ENCODE measurements at places on chromosomes 11 and 22.

DNA sequence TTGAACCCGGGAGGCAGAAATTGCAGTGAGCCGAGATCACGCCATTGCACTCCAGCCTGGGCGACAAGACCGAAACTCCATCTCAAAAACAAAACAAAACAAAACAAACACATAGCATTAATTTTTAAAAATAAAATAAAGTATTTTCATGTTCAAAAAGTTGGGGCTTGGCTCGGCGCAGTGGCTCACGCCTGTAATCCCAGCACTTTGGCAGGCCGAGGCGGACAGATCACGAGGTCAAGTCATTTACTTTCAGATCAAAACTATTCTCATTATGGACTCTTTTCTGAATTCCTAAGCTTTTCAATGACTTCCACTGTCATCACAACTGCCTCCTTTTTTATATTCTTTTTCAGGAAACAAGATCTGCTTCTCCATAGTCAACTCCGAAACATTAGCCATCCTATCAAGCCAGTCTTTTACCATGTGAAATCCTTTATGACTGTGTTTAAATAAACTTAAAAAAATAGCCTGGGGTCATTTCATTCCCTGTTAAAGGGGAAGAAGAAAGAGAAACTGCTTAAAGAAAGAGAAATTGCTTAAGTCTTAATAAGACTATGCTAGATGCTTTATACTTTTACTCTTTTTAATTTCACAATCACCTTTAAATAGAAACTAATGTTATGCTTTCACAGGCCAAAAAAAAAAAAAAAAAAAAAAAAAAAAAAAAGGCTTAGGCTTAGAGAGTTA is 13.1 kb upstream of the CHRNA10 start:
- no peak for DNase-seq

DNA sequence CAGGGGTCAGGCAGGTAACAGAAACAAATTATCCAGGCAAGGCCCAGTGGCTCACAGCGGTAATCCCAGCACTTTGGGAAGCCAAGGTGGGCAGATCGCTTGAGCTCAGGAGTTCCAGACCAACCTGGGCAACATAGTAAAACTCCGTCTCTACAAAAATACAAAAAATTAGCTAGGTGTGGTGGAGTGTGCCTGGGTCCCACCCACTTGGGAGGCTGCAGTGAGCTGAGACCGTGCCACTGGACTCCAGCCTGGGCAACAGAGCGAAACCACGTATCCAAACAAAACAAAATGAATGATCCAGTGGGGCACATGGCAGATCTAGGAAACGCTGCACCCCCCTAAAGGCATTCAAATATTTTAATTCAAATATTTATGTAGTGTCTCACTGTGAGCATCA is 9.9 kb downstream of the NUMA1 start:
- DNase-seq, result no peak

GRCh38 chr11:87180742-87181141 is 143.0 kb downstream of the TMEM135 start:
- no peak for DNase-seq

GRCh38 chr11:118691926-118692830 is 12.7 kb upstream of the TREH start:
- DNase-seq, result peak; percentile 52

DNA sequence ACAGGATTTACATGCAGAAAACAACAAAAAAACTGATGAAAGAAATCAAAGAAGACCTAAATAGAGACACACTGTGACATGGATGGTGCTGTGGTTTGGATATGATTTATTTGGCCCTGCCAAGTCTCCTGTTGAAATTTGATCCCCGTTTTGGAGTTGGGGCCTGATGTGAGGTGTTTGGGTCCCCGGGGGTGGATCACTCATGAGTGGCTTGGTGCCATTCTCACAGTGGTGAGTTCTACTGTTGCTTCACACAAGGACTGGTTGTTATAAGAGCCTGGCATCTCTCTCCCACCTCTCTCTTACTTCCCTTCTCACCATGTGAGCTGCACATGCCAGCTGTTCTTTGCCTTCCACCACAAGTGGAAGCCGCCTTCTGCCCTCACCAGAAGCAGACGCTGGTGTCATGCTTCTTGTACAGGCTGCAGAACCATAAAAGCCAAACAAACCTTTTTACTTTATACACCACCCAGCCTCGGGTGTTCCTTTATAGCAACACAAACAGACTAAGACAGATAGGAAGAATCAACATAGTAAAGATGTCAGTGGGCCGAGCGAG is 7.8 kb upstream of the RTL6 start:
- DNase-seq, result no peak

- peak; percentile 97 for DNase-seq
Observed at GRCh38 chr22:50507991-50508884, at the start of gene NCAPH2. Gene NCAPH2 (plus strand): TSS chr22:50508224. CDS start chr22:50508338, 114 bp downstream.

DNA sequence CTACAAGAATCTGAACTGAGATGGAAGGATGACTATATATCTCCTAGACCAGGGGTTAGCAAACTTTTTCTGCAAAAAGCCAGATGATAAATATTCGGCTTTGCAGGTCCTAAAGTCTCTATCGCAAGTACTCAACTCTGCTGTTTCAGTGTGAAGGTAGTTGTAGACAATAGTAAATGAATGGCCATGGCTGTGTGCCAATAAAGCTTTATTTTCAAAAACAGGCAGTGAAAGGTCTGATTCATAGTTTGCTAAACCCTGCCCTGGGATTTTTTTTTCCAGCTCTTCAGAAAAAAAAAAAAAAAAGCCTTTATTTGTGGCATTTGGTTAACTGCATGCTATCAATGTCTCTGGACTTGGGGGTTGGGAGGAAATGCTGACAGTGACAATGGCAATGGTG is 37.5 kb downstream of the FAM227A start:
- DNase-seq, result no peak

DNA sequence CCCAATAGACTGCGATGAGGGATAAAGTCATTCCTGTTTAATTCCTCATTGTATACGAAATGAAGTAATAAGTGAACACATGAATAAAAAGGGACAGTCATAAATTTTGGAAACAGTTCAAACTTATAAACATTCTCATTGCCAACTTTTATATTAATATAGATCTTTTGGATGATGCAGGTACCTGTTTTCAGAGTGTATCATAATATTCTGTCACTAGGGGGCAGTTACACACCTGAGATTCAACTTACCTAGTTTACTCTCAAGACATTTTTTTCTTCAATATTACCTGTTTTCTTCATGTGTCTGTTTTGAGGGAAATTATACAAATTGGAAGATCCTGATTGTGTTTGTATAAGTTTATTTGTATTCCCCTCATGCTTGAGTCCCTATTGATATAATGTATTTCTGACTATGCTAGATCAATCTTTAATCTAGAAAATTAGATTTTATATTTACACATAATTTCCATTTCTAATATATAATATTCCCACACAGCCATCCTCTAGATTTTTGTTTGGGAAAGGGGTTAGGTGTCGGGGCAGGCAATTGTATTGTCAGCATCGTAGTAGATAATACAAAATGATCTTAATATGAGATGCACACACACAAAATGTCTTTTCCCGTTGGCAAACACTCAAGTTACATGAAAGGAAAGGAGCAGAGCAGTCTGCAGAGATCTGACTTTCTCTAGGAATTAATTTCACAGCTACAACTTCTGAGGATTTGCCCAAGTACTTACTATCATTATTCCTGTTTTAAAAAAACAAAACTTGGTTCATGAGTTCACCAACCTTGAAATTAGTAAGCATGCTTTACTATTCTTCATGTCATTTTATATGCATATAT is 18.4 kb downstream of the FDX1 start:
- DNase-seq, result no peak

GRCh38 chr11:115333121-115333520 is 171.1 kb downstream of the CADM1 start:
- DNase-seq, result no peak

- peak; percentile 67 for DNase-seq
Observed at GRCh38 chr22:20418211-20418788, 19.3 kb downstream of the SCARF2 start.

DNA sequence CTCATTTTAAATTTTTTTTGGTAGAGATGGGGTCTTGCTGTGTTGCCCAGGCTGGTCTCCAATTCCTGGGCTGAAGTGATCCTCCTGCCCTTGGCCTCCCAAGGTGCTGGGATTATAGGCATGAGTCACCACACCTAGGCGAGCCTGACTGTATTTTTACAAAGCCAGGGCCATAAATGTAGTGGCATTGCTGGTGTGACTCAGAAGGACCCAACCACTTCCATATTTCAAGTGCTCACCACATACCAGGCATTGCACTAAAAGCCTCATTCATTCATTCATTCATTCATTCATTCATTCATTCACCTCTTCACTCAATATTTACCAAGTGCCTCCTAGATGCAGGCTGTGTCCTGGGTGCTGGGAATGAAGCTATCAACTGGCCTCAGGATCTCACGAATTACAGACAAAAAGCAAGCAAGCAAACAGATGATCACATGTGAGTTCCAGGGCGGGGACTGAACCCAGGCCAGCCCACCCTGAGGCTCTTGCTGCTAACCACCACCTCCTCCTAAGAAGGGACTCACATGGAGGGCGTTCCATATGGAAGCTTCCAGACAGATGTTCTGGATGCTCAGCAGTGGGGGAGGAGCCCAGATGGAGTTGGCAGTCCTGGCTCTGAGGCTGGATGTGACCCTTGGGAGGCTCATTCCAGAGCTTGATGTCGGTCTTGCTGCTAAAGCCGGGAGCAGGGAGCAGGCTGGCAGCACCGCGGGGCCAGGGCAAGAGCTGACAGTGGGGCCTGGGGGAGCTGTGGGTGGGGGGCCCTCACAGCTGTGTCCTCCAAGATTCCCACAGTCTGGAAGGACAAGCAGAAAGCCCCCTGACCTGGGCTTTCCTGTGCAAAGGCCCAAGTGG is 158.8 kb downstream of the CTTN start:
- DNase-seq, result no peak

DNA sequence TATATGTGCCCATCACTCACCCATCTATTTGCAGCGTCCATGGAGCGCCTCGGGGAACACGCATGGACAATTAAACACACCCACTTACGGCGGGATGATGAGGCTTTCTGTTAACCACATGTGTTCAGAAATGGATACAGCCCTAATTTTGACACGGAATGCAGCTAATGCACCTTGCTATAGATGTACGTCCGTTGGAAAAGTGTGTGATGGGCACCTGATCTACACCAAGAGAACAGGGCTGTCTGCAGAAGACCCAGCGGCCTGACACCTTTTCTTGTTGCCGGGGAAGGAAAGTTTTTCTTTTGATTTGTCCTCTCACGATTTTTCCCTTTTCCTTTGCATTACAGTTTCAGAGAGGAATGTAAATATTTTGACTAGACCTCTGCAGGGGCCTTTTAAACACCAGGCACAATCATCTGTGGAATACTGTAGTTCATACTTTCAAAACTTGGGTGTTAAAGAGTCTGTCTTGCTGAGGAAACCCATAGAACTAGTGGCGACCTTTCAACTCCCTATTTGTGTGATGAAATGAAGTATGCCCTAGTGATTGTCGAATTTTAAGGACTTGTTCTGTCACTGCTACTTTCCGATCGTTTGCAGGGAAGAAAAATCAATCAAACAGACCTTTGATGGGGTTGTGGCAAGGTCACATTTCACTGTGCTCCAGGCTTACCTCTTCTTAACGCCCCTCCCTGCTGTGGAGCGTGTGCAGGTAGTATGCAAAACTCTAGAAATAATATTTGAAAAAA is 16.5 kb upstream of the PAX6 start:
- DNase-seq, result no peak

DNA sequence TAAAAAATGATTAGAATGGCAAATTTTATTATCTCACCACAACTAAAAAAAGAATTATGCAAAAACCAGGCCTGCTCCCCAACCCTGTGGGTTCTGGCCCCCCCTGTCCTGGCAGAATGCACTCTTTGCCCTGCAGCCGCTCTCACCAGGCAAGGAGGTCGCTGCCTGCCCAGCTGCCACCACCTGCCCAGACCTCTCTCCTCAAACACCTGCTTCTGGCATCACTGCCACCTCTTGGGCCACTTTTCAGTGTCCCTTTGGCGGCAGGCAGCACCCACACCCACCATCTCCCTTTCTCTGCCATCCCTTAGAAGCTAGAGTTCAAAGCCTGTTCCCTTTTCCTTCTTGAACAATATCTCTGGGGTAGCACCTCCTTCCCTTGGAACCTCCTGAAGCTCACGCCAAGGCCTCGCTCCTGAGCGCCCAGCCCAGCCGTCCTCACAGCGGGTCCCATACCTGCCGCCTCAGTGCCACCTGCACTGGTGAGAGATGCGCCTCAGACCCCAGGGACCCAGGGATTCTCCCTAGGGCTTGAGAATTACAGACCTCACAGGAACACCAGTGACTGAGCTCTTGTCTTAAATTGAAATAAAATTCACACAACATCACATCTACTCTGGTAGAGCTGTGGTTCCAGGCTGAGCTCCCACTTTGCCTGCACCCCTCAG is 44.6 kb downstream of the SGSM3 start:
- no peak for DNase-seq

DNA sequence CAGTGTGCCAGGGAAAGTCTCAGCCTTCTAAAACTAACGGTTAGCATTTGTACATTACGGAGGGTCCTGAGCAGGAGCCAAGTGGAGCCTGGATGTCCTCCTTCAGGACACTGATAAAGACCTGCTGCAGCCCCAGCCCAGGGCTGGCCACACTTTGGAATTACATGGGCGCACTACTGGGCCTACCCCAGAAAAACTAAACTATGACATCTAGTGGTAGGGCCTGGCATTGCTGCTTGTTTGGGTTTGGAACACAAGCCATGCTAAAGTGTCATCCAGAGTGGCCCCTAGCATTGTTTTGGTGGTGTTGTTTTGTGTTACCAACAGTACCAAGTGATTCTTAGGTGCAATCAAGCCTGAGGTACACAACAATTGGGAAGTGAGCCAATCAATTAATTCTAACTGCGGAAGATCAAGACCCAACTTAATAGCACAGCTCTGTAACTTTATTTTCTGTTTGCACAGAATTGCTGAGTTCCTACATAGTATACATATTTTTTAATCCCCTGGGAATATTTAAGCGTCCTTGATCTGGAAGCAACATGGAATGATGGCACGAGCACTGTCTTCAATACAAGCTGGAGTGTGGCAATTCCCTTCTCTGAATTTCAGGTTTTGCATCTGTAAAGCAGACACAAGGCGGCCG is 340.7 kb downstream of the LARGE1 start:
- no peak for DNase-seq

DNA sequence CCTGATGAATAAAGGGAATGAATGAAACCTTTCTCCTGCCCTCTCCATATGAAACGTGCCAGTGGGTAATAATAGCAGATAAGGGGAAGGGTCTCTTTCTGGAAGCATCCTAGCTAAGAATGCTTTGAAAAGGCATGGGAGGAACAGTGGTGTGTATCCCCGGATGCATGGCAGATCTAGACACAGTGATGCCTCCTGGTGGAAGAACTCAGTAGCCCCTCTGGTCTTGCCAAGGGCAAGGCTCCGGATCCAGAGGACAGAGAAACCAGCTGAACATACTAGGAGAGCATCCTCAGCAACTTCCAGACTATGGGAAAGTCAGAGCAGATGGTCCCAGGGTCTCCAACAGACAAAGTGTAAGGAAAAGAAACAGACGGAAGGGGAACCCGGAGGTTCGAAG is 6.4 kb downstream of the BAIAP2L2 start:
- no peak for DNase-seq

GRCh38 chr11:116136987-116137674 is 632.9 kb upstream of the CADM1 start:
- no peak for DNase-seq
